Left lung (tissue), 14 donors: ENCODE measurements at places on chromosomes 7 and 10. TPM values are rescaled to one million over a fixed set of nuclear protein-coding genes. Genes with fewer than 3 reads are reported as not detected.
A peak's percentile ranks its signal among the peaks of the same experiment; 100 is the strongest.

- no peaks in the 10 kb centered on the region for H3K4me1 ChIP-seq
- no peak overlapping the region for H3K4me3 ChIP-seq
Measured at GRCh38 chr7:156993925-156994235, 16.6 kb downstream of the MNX1 start.

DNA sequence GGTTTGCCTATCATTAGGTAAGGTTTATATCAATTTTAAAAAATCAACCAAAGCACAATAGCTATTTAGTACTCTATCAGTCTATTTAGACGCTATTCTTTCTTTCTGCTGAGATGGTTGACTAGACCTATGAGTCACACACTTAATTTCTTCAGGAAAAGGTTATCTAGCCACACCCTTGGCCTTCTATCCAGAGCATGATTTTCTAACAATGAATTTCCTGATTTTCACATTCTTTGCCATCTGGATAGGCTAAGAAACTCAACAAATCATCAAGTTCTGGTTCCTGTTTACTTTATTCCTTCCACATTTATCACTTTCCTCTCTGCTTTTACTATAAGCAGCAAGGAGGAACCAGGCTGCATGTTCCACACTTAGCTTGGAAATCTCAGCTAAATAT, 8.1 kb downstream of the PRPS1L1 start:
- peak overlapping the region; percentile 39 for H3K27ac ChIP-seq
- H3K4me3 ChIP-seq, result no peak overlapping the region
- peaks cover 6% of the 10 kb centered on the region for H3K4me1 ChIP-seq

- peaks cover 62% of the 10 kb centered on the region for H3K4me1 ChIP-seq
- H3K36me3 ChIP-seq, result no peaks in the 10 kb centered on the region
- peak within 1 kb of the TSS; percentile 99 for H3K27ac ChIP-seq
- H3K27me3 ChIP-seq, result no peaks in the 10 kb centered on the region
- DNase-seq, result peak; percentile 67
Measured at GRCh38 chr10:61900829-61901792, at the start of gene ARID5B. Gene ARID5B (plus strand): TSS chr10:61901699. CDS start chr10:61901710, 11 bp downstream.

- peaks cover 3% of the 10 kb centered on the region for H3K4me1 ChIP-seq
- peak; percentile 44 for DNase-seq
- no peak overlapping the region for H3K27ac ChIP-seq
- H3K36me3 ChIP-seq, result no peaks in the 10 kb centered on the region
Measured at GRCh38 chr7:37732253-37732652, 48.7 kb downstream of the GPR141 start.

- no peak overlapping the region for H3K4me3 ChIP-seq
- peak overlapping the region; percentile 26 for H3K27ac ChIP-seq
- DNase-seq, result no peak
- H3K4me1 ChIP-seq, result peaks cover 12% of the 10 kb centered on the region
- no peaks in the 10 kb centered on the region for H3K36me3 ChIP-seq
Measured at GRCh38 chr7:77473229-77474005, 57.3 kb upstream of the GSAP start.

DNA sequence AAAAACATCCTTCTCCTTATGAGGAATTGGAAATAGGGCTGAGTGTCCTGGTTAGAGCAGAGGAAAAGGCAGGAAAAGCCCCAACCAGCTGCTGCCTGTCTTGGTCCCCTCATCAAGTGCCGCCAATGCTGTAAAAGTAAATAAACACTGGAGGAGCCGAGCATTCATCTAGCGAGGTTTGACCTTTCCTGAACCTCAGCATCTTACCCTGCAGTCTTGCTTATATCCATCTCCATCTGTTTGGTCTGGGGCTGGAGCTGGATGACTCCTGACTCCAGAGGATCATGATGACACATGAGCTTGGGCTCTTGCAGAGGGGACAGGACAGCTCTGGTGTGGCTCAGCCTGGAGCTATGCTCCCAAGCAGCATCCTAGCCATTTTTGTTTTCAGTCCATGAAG, 501.1 kb downstream of the TNS3 start:
- H3K27me3 ChIP-seq, result no peaks in the 10 kb centered on the region
- no peak overlapping the region for H3K4me3 ChIP-seq
- DNase-seq, result no peak
- H3K27ac ChIP-seq, result no peak overlapping the region

DNA sequence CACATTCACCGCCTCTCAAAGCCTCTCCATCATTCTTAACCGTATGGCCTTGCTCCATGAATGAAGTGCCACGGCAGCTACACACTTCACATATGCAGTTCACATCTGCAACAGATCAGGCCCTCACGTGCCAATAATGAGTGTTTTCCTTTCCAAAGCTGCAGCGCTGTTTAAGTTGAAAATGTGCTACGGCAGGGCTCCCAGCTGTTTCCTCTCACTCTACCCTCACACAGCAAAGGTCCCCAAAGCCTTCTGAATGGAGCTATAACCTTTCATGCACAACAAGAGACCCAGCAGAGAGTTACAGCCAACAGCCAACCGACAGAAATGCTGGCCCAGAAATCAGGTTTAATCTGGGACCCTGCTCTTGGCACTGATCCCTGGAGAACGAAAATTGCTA, 236.1 kb downstream of the ELMO1 start:
- no peak overlapping the region for H3K27ac ChIP-seq
- DNase-seq, result no peak
- H3K36me3 ChIP-seq, result no peaks in the 10 kb centered on the region
- no peaks in the 10 kb centered on the region for H3K27me3 ChIP-seq

- DNase-seq, result no peak
- no peaks in the 10 kb centered on the region for H3K36me3 ChIP-seq
- H3K27ac ChIP-seq, result no peak overlapping the region
- no peak overlapping the region for H3K4me3 ChIP-seq
- H3K4me1 ChIP-seq, result no peaks in the 10 kb centered on the region
Measured at GRCh38 chr10:111445667-111446066, 368.8 kb downstream of the ADRA2A start.

DNA sequence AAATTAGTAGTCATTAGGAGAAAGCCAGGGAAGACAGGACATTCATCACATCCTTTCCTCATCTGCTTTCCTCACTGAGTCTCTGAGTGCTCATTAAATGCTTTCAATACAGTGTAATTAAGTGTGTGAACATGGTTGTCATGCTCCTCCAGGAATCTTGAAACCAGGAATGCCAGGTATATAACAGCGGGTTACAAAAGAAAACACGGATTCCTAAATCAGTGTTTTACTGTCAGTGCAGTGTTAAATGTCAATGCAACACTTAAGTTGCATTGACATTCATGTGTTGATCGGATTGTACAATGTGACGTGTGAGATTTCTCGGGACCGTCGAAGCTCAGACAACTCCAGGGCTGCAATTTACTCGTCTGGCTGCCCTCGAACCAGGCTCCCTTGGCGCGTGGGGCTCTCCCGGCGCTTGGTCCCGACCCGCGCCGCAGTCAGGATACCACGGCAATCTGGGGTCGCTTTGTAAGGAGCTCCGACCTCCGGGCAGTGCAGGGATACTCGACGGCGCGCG, 455 bp upstream of the SPAG6 start:
- peak overlapping the region; percentile 34 for H3K4me3 ChIP-seq
- DNase-seq, result no peak
- H3K4me1 ChIP-seq, result peaks cover 4% of the 10 kb centered on the region
- H3K27me3 ChIP-seq, result peaks cover 82% of the 10 kb centered on the region

DNA sequence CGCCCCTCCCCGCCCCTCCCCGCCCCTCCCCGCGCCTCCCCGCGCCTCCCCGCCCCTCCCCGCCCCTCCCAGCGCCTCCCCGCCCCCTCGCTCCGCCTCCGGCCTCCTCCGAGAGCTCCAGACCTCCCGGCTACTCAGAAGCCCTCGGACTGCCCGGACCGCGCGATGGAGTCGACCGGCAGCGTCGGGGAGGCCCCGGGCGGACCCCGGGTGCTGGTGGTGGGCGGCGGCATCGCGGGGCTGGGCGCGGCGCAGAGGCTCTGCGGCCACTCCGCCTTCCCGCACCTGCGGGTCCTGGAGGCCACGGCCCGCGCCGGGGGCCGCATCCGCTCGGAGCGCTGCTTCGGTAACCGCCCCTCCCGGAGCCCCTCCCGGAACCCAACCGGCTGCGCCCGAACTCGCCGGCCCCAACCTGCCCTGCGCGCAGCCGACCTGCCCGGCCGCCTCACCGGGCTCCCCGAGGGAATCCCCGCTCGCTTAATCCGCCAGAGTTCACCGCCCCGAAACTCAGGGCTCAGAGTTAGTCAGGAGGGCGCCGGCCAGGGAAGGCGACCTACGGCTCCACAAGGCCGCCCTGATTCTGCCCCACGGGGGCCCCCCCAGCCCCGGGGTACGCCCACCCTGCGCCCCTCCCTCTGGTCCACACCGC, at the start of gene PAOX:
PAOX (plus strand) TSS at position 111 of the 649 bp plus-strand sequence; CDS start at position 166, 55 bp downstream.
- H3K4me3 ChIP-seq, result peak within 1 kb of the TSS; percentile 61
- H3K36me3 ChIP-seq, result no peaks in the 10 kb centered on the region
- DNase-seq, result peak; percentile 92
- H3K27ac ChIP-seq, result peak within 1 kb of the TSS; percentile 76
- peaks cover 4% of the 10 kb centered on the region for H3K4me1 ChIP-seq

DNA sequence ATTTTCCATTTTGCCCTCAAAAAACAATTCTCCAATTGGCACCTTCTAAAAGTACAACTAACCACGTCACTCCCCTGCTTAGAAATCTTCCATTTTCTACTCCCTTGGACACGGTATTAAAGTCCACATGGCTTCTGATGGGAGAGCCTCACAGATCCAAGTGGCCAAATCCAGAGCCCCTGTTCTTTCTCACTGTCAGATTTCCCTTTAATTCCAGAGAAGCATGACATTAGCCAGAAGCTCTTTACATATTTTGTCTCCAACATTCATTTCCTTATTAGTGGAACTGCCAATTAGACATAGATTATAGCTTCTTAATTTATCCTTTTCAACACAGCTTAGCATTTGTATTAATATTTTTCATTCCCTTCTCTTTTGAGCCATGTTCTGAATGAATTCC, 118.7 kb downstream of the ELMO1 start:
- no peak for DNase-seq
- H3K36me3 ChIP-seq, result no peaks in the 10 kb centered on the region
- H3K27ac ChIP-seq, result no peak overlapping the region
- no peaks in the 10 kb centered on the region for H3K4me1 ChIP-seq
- no peaks in the 10 kb centered on the region for H3K27me3 ChIP-seq

DNA sequence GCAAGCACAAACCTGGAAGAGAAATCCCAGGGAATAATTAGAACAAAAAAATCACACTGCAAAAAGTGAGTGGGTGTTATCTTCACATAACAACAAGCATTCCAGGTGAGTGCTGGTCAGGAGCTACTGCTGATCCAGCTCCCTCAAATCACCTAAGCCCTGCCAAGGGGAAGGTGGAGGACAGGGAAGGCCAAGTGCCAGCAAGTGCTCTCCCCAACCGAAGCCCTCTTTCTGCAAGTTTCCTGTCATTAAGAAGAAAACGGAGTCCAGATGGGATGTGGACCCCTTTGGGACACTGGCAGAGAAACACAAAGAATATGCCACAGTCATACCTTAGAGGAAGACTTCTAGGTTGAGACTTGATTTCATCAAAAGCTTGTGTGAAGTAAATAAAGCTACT, 933.0 kb upstream of the ZNF722 start:
- H3K27me3 ChIP-seq, result no peaks in the 10 kb centered on the region
- H3K4me1 ChIP-seq, result no peaks in the 10 kb centered on the region
- no peaks in the 10 kb centered on the region for H3K36me3 ChIP-seq
- DNase-seq, result no peak
- H3K4me3 ChIP-seq, result no peak overlapping the region
- no peak overlapping the region for H3K27ac ChIP-seq

Gene RADIL
- 8.0 TPM for total RNA-seq

- H3K36me3 ChIP-seq, result no peaks in the 10 kb centered on the region
- no peak overlapping the region for H3K27ac ChIP-seq
- H3K4me1 ChIP-seq, result no peaks in the 10 kb centered on the region
- no peak for DNase-seq
- H3K4me3 ChIP-seq, result no peak overlapping the region
Measured at GRCh38 chr7:142391191-142391992, 133.5 kb upstream of the PRSS58 start.

- no peaks in the 10 kb centered on the region for H3K4me1 ChIP-seq
- DNase-seq, result no peak
- no peaks in the 10 kb centered on the region for H3K36me3 ChIP-seq
Measured at GRCh38 chr7:133501771-133502170, 248.9 kb downstream of the EXOC4 start.

Gene NACAD
- total RNA-seq, result 2.0 TPM

DNA sequence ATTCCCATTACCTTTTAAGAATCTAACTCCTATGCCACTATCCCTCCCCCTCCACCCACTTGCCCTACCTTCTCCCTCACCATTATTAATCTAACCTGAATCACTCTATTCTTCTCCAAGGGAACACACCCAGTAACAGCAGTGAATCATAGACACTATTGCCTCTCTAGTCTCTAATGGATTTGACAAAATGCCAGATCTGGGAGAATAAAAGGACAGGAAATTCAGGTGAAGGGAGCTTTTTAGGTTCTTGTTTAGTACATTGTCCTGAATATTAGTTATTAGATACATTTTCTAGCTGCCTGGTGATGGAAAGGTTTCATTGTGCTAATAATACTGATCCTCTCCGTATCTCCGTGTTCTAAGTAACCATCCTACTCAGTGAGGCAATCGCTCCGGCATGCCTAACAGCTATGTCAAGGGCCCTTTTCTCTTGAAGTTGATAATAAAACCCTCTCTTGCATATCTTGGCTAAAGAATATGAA, 4.1 kb upstream of the SFR1 start:
- no peaks in the 10 kb centered on the region for H3K27me3 ChIP-seq
- peak; percentile 36 for DNase-seq
- no peak overlapping the region for H3K4me3 ChIP-seq
- peak overlapping the region; percentile 46 for H3K27ac ChIP-seq
- H3K36me3 ChIP-seq, result no peaks in the 10 kb centered on the region

Gene TMEM213
- 32.8 TPM for total RNA-seq

DNA sequence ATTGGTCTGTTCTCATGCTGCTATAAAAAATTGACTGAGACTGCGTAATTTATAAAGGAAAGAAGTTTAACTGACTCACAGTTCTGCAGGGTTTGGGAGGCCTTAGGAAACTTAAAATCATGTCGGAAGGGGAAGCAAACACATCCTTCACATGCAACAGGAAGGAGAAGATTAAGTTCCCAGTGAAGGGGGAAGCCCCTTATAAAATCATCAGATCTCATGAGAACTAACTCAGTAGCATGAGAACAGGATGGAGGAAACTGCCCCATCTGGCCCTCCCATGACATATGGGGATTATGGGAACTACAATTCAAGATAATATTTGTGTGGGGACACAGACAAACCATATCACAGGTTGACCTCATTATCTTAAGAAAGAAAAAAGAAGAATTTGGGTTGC, 134.5 kb downstream of the PPP1R3A start:
- H3K36me3 ChIP-seq, result no peaks in the 10 kb centered on the region
- no peak for DNase-seq
- no peak overlapping the region for H3K27ac ChIP-seq

- H3K36me3 ChIP-seq, result peaks cover 4% of the 10 kb centered on the region
- H3K27me3 ChIP-seq, result no peaks in the 10 kb centered on the region
- no peak overlapping the region for H3K4me3 ChIP-seq
- no peaks in the 10 kb centered on the region for H3K4me1 ChIP-seq
Measured at GRCh38 chr10:91289305-91289704, 68.8 kb downstream of the PCGF5 start.

GRCh38 chr7:137337902-137338301, 5.6 kb downstream of the PTN start:
- H3K4me1 ChIP-seq, result no peaks in the 10 kb centered on the region
- no peaks in the 10 kb centered on the region for H3K36me3 ChIP-seq
- DNase-seq, result no peak

Gene SEC31B
- total RNA-seq, result 10.1 TPM

GRCh38 chr7:47513741-47514241, 68.1 kb downstream of the TNS3 start:
- peak; percentile 87 for DNase-seq
- peaks cover 23% of the 10 kb centered on the region for H3K4me1 ChIP-seq
- H3K4me3 ChIP-seq, result no peak overlapping the region
- H3K27me3 ChIP-seq, result no peaks in the 10 kb centered on the region
- H3K27ac ChIP-seq, result no peak overlapping the region
- no peaks in the 10 kb centered on the region for H3K36me3 ChIP-seq
